ENCODE measurements at places on chromosomes 13 and 19. TPM values are rescaled to one million over a fixed set of nuclear protein-coding genes. Genes with fewer than 3 reads are reported as not detected.

DNA sequence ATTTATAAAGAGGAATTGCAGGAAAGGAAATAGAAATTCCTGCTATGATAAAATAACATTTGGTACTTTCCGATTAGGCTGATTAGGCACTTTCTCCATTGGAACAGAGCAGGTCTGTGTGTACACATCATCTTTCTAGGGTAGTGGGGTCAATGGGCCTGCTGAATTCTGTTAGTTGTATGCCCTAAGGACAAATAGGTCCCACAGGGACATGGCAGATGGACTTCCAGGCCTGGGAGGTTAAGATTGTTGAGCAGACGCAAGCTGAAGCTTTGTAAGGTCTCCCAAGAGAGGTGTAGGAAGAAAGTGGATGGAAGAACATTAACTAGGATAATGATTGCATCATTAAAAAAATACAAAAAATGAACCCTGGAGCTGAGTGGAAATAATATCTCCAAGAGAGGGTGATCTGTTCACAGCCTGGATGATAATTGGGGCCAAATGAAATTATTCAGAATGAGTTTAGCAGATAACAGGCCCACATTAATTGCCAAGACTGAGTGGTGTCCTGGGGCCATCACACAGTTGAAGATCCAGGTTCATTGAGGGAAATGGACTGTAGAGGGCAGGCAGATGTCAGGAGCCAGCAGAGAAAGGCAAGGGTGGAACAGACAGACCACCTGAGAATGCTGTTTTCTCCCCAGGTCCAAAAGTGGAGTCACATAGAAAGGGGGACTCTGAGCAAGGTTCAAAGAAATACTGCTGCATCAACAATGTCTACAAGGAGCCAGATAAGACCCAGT lies 215.1 kb downstream of the DNAJC15 start:
- no peak for DNase-seq

DNA sequence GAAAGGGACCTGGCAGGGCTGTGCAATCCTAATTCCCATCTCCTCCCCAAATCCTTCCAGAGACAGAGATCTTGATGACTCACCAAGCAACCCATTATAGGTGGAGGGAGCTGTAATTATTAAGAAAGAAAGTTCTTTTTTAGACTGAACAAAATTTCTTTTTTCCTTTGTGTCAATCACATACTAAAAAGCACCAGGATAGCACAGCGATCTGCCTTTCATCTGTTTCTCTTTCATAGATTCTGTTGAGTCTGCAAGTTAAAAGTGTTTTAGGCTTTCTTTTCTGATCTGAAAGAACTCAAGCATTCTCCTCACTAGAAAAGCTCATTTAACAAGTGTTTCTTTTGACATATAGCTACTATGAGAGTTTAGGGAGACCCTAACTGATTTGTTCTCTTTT lies 222.8 kb downstream of the DCT start:
- DNase-seq, result no peak

FBXW9 gene
- 15.4 TPM for total RNA-seq

DNA sequence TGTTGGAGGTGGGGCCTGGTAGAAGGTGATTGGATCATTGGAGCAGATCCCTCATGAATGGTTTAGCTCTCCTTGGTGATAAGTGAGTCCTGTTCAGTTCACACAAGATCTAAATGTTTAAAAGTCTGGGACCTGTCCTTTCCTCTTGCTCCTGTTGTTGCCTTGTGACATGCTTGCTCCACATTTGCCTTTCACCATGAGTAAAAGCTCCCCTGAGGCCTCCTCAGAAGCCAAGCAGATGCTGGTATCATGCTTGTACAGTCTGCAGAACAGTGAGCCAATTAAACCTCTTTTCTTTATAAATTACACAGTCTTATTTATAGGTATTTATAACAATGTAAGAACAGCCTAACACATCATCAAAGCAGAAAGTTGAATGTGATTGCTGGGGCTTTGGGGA lies 24.2 kb upstream of the RFC3 start:
- DNase-seq, result no peak

DMKN gene
- total RNA-seq, result not detected

ETHE1 gene
- total RNA-seq, result 70.4 TPM

- DNase-seq, result no peak
Measured at GRCh38 chr19:15622991-15623390, 8.0 kb downstream of the CYP4F8 start.

DNA sequence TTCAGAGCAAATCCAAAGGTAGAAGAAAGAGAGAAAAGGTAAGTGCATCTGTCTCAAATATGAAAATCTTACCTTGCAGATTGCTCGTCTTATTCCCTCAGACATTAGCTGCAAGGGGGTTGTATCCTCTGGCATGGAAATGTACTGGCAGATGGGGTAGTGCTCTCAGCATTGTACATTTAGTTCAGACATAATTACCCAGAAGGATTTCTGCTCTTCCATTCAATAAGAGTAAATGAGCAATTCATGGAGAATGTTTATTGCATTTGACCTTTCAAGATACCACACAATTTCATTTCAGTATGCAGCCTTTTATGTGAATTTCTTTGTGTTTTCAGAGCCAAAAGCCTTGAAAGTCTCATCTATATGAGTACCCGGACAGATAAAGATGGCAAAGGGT lies 63.8 kb downstream of the SCEL start:
- no peak for DNase-seq

SIGLEC10 gene
- total RNA-seq, result 1.5 TPM

PABPC3 gene
- total RNA-seq, result not detected

COX6B1 gene
- total RNA-seq, result 363 TPM

NBEA gene
- total RNA-seq, result 0.08 TPM

AMER2 gene
- not detected for total RNA-seq

- no peak for DNase-seq
Measured at GRCh38 chr19:30222992-30223865, 149.0 kb upstream of the ZNF536 start.

DNA sequence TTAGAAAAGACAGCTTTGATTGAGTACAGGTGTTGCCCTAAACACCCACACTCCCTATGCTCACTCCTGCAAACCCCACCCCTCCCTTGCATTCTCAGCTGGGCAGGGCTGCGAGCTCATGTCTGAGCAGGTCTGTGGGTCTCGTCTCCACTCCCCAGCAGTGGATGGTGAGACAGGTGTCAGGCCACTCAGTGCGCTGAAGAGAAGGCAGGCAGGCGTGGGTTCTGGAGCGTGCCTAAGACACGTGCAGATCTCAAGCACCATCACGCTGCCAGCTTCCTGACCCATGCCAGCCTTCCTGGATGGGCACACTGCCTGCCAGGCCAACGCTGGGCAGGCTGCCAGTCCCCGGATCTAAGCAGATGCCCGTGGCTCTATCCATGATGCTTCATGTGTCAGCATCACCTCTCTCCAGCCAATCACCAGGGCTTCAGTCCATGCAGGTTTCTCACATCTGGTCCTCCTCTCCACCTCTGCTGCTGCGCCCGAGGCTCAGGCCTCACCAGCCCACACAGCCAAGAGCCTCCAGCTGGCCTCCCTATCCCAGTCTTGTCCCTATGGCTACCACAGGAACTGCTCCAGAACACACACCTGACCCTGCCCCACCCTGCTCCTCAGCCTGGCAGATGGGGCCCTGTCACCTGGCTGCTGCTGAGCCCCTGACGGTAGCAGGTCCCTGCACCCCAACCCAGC lies 42.6 kb downstream of the EPS15L1 start:
- DNase-seq, result no peak

COX6B2 gene
- not detected for total RNA-seq

GRCh38 chr19:13181747-13182388 lies 31.7 kb downstream of the IER2 start:
- DNase-seq, result peak; percentile 82

PSG1 gene
- total RNA-seq, result not detected

- DNase-seq, result no peak
Measured at GRCh38 chr13:57438072-57438471, 193.5 kb upstream of the PCDH17 start.

ZNF136 gene
- 12.1 TPM for total RNA-seq

Measured in natural killer cell treated with Interleukin-12 subunit alpha and Interleukin-12 subunit beta and Interleukin-15 and Interleukin-18, amount 100 ng/mL, for 72 hours (primary cell).